GM04504 (cell line): ENCODE measurements at places on chromosomes 12 and 14.

DNA sequence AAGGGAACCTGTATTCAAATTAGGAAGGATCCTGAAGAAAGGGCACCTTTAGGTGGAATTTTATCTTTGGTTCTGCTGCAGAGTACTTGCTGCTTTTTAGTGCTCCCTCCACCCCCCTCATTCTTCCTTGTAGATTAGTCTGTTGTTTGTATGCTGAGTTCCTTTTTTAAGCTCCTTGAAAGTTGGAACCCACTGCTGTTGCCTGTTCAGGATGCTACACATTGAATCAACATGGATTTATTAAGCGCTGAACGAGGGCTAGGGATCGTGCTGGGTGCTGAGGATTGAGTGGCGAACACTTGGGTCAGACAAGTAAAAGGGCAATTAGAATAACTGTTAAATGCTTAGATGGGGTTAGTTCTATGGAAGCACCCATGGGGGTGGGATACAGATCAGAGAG lies 884 bp upstream of the AMN1 start:
- DNase-seq: no peak

DNA sequence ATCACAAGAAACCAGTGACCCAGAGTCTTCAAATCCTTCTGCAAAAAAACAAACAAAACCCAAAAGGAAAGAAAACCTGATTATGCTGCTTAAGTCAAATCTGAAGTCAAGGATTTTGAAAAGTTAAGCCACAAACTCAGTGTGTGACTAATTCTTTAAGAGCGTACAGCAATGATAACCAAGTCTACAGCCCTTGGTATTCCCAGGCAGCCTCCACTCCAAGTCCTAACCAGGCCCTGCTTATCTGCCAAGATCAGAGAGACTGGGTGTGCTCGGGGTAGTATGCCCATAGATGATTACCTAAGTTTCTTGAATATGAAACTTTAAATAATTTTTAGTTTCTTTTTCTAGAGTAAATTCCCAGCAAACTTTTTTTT lies 13.1 kb downstream of the PGAM5 start:
- DNase-seq: no peak

DNA sequence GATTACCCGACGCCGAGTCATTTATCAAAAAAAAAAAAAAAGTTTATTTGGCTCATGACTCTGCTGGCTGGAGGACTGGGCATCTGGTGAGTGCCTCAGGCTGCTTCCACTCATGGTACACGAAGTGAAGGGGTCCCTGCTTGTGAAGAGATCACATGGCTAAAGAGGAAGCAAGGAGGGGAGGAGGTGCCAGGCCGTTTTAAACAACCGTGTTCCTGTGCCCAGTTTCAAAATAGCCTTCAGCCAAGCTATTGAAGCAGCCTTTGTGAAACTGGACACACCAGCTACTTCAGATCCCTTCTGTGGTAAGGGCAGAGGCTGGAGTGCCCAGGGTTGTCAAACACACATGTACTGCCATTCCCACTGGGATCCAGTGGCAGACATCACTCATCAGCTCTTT lies 7.6 kb downstream of the POP5 start:
- no peak for DNase-seq

GRCh38 chr14:102878970-102879460 lies 43.4 kb upstream of the AMN start:
- DNase-seq: no peak

DNA sequence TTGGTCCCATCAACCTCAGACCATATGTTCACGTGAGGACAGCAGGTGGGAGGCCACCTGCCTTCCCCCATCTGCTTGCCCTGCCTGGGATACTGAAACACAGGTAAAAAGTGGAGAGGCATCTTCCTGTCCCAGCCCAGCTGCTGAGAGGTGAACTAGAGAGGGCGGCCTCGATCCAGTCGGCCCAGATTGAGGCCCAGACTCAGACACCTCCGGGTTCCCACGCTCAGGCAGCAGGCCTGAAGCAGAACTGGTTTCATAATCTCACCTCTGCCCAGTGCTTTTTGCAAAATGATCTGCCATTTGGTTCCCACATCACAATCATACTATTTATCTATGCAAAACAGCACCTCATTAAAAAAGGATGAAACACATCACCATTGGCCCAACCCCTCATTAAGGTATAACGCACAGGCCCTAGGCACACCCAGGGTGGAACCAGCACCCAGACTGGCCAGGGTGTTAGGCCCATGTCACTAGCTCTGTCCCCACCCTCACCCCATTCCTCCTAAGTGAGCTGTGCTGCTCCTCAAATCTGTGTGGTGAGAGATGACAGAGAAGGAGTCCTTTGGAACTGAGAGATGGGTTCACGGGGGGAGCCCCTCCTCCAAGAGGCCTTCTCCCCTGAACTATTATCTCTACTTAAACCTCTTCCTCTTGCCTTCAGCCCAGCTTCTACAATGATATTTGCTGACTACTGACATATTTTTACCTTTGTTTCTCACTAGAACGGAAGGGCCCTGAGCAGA lies 81.1 kb downstream of the ZFP36L1 start:
- no peak for DNase-seq

GRCh38 chr14:105118646-105119407 lies 49.7 kb downstream of the JAG2 start:
- no peak for DNase-seq

GRCh38 chr12:4250691-4251090 lies 22.9 kb upstream of the CCND2 start:
- no peak for DNase-seq

GRCh38 chr14:69572030-69572840 lies 2.4 kb downstream of the CCDC177 start:
- no peak for DNase-seq

DNA sequence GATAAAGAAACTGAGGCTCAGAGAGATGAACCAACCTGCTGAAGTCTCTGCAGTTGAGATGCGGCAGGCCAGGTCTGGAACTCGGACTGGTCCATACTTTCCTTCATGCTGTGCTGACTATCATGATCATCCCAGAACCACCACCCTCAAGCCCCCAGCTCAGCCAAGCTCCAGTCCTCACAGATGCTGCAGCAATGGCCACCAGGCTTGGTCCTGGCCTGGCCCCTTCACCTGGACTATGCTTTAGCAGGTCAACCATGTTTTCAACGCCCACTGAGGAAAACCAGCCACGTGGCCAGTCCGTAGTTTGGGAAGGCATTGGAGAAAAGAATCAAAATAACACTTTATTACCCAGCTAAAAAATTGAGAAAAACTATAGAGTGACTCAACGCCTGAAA lies 1.4 kb downstream of the GPR68 start:
- DNase-seq: no peak

DNA sequence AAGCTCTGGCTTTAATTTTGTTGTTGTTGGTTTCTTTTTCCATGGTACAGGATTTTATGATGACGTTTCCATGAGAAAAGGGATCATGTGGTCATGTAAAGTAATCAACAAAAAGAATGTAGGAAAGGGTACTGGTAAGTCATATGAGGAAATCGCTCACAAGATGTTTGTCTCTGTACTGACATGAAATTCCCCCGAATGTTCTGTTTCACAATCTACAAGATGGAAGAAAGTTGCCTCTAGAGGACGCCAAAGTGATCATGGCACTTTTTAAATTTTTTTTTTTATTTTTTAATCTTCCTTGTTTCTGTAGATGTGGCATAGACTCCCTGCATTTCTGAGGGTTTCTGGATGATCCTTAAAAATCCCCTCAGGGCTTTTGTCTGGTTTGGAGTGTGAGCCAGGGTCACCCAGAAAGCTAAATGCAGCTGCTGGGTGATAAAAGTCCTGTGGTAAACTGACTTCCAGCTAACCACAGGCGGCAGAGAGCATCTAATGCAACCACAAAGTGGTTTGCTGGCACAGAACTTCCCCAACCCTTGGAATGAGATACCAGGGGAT lies 393.5 kb downstream of the CCDC91 start:
- peak; percentile 33 for DNase-seq

DNA sequence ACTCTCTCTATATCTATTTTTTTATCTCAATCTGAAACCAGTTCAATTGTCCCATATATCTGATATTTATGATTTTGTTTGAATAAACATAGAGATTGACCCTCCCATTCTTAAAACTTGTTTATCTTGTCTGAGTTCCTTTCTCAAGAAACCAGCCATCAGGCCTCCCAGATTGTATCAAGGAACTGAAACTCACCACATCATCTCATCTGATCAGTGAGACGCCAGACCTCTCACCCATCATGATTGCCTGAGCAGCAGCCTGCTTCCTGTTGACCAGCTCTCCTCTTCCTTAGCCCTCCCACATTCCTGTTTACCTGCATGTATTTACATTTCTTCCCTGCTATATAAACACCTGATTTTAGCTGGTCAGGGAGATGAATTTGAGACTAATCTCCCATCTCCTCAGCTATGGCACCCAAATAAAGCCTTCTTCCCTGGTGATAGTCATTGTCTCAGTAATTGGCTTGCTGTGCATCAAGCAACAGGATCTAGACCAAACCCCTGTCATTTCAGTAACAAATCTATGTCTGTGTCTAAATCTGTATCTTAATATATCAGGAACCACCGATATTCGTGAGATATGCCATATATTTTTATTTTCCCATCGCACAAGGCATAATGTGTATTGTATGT lies 323.6 kb downstream of the TMTC2 start:
- no peak for DNase-seq

DNA sequence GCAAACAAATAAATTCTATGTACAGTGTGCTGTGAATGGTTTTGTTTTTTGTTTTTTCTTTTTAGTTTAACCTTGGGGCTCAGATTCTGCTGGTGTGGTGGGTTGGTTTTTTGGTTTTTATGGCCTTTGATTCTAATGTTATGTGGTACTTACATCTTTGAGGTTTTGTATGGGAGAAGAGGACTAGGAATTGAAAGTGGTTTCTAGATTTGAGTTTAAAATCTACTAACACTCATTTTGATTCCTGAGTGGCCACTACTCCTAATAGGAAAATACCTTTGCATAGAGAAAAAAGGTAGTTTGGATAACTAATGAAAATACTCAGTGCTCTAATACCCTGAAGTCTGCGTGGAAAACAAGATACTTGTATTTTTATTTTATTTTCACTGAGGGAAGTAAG lies 137.7 kb downstream of the MON2 start:
- no peak for DNase-seq

DNA sequence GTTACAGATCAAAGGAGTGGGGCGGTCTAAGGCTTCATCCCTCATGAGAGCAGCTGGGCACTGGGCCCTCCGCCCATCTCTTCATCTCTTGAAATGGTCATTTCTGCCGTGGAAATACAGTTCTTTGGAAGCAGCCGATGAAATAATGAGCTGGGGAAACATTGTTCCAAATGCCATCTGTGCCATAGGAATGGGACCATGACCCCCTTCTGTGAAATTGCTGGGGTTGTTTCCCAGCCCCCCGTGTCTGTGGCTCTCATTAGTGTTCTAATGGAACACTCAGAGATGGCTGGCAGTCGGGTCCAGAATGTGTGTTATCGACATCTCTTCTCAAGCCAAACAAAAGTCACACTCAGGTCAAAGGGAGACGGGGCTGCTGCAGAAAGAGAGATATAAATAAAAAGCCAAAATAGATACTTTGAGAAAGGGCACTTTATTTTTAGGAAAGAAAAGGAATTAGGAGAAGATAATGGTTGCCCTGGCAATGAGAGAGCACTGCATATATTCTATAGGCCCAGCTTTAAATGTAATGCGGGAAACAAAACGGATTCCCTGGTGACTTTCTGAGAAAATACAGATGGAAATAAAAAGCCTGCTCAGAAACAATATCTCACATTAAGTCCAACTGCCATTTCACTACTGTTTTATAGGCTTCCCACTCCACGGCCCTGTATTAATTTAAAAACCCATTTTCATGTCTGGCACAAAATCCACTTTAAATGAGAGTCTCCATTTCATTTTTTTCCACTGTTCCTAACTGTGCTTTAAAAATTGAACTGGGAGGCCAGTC lies 107.1 kb downstream of the TTC8 start:
- no peak for DNase-seq

- no peak for DNase-seq
These were observed 62.9 kb downstream of the EPS8 start for GRCh38 chr12:15726027-15726877.

DNA sequence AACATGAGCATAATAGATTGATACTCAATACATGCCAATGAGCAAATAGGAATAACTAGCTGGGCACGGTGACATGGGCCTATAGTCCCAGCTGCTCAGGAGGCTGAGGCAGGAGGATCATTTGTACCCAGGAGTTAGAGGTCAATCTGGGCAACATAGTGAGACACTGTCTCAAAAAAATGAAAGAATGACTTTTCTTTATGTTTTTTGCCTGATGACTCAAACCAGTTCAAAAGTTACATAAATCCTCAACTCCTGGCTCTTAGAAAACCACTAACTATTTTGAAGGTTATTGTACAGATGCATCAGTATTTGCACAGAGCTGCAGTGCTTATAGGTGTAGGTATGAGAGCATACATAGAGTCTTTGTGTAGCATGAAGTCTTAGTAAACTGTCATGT lies 219.2 kb upstream of the RGS6 start:
- DNase-seq: no peak

DNA sequence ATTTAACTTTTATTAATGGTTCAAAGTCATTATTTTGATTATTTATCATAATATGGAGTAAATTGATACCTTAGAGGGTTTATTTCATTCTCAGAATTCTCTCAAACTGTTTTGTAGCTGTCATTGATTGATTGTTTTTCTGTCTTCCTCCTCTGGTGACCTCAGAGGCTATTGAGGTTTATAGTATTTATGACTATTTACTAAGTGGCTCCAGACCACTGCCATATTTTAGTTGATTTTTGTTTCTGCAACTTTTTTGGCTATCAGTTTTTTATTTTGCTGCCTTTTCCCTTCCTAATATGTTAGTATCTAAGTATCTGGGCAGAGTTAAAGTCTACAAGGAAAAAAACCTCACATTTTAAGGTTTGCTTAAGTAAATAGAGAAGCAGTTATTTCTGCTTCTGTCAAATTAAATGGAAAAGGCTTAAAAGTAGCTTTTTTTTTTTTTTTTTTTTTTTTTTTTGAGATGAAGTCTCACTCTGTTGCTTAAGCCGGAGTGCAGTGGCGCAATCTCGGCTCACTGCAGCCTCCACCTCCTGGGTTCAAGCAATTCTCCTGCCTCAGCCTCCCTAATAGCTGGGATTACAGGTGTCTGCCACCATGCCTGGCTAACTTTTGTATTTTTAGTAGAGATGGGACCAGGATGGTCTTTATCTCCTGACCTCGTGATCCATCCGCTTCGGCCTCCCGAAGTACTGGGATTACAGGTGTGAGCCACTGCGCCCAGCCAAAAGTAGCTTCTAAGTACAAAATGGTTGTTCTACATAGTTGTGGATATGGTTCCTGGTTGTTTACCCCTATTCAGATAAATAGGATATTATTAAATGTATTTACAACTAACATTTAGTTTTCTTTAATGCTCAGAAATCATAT lies 8.2 kb downstream of the MDM2 start:
- no peak for DNase-seq

DNA sequence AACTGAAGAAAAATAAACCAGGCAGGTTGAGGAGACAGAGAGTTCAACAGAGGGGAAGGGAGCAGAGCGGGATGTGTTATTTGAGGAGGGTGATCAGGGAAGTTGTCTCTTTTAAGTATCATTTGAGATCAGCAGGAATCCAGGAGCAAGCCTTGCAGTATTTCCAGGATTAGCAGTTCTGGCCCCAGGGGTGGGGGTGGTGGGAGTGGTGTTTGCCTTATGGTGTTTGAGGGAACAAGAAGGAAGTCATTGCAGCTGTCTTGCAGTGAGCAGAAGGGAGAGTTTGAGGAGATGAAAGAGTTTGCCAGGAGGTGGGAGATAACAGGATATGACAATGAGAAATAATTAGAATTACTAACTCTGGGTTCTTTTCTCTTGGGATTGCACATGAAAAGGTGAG lies 418.6 kb downstream of the NELL2 start:
- DNase-seq: no peak

- no peak for DNase-seq
These were observed 41.4 kb downstream of the RIMBP2 start for GRCh38 chr12:130674676-130675075.
